Stimulated activated CD8-positive, alpha-beta memory T cell treated with anti-CD3 and anti-CD28 coated beads, Interleukin-4, amount 100 ng/mL, for 1 hour (primary cell): ENCODE measurements at places on chromosomes 7 and 10.

DNA sequence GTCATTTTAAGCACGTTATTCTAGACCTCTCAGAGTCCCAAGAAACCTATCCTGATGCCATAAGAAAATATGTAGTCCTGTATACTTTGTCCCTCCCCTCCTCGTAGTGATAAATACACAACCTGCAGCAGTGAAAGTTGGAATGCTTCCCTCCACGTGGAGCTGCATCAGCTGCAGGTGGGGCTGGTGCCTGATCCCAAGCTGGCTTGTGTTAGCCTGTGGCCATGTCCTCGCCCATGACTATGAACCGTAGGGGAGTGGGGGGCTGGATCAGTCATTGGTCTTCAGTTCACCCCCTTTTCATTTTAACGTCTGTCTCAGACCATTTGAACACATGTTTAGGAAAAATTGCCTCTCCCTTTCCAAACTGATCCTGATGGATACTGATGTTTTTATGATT, 171.4 kb upstream of the HABP2 start:
- DNase-seq, result no peak

DNA sequence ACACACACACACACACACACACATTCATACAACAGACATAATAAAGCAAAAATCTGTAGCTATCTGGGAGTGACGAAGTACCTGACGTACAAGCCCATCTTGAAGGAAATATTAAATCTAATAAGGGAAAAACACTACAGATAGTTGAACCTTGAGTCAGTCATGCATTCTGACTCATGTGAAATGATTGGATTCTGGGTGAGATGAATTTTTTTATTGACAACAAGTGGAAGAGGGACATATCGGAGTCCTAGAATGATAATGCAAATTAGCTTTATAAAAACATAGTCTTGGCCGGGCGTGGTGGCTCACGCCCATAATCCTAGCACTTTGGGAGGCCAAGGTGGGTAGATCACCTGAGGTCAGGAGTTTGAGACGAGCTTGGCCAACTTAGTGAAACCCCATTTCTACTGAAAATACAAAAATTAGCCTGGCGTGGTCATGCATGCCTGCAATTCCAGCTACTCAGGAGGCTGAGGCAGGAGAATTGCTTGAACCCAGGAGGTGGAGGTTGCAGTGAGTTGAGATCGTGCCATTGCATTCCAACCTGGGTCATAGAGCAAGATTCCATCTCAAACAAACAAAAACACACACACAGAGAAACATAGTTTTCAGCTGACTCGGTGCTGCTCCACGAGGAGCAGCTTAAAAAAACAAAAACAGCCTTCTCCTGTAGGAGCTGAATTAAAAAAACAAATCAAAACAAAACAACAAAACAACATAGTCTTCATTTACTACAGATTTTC, 154.4 kb upstream of the MKLN1 start:
- no peak for DNase-seq

DNA sequence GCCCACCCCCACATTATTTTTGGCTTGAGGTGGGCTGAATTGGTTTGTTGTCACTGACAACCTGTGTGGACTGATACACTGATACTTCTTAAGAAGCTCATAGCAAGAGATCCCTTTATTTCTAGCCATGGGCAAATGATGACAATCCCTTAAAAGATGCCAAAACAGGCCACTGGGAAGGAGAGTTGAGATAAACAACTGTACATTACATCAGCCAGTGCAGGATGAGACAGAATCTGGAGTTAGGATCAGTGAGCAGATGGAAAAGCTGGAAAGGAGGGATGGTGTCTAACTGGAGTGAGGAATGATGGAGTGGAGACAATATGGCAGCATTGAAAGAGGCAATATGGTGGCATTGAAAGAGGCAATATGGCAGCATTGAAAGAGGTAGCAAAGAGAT, 195.9 kb upstream of the LYZL2 start:
- DNase-seq, result no peak

DNA sequence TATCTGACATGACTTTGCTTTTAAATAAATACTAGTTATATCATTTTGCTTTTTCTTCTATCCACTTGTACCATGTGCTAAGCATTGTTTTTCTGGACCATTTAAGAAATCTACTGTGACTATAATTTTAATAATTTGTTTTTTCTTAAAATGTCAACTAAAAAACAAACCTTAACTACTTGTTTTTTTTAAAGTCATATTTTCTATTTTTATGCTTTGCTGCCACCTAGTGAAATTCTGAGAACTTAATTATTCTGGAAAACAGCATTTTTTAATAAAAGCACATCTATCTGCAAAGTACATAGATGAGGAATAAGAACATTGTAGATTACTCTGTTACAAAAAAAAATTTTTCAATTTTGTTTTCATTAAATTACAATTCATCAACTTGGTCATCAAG, 47.4 kb downstream of the ORC5 start:
- no peak for DNase-seq

GRCh38 chr10:108901781-108902618, 1021.3 kb downstream of the XPNPEP1 start:
- no peak for DNase-seq

- no peak for DNase-seq
Observed at GRCh38 chr10:116743266-116744064, 1.1 kb upstream of the HSPA12A start.

DNA sequence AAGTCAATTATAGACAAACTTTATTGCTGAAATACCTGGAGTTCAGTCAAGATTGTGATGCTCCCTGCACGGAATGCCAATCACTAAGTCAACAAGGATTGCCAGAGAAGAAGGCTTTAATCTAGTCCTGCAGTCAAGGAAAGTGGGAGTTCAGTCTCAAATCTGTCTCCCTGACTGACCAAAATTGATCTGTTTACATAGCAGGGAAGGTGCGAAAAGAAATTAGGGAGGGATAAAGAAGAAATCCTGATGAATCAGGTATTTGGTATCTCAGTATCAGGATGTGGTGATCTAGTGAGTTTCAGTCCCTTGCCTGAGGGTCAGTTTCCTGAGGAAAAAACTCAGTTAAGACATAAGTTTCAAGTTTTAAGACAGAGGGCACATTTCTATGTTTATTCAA, 2.1 kb upstream of the AKR1D1 start:
- DNase-seq, result no peak

- no peak for DNase-seq
Observed at GRCh38 chr10:117590101-117590875, 47.7 kb downstream of the EMX2 start.

GRCh38 chr10:565146-565545, 124.3 kb downstream of the DIP2C start:
- no peak for DNase-seq

DNA sequence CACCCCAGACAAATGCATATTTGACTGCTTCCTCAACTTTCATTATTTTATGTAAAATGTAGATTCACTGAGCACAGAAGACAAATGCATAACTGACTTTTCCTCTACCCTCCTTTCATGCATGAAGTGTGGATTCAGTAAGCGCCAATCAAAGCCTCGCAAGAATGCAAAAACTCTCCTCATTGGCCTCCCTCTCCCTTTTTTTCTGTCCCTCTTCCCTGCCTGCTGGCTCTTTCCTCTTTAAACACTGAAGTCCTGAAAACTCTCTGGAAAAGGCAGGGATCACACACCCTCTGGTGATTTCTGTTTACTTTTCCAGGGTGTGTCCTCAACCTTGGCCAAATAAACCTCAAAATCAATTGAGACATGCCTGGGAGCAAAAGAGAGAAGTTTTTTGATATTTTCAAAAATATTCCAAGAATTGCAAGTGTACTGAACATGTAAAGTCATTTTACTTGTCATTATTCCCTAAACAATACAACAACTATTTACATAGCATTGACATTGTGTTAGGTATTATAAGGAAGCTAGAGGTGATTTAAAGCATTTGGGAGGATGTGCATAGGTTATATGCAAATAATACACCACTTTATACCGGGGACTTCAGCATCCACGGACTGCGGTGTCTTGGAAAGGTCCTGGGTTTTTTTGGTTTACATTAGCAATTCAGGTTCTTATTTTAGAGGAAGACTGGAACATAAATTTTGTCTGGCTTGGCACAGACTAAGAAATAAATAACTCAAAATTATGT, 71.4 kb downstream of the SEC61G start:
- no peak for DNase-seq

DNA sequence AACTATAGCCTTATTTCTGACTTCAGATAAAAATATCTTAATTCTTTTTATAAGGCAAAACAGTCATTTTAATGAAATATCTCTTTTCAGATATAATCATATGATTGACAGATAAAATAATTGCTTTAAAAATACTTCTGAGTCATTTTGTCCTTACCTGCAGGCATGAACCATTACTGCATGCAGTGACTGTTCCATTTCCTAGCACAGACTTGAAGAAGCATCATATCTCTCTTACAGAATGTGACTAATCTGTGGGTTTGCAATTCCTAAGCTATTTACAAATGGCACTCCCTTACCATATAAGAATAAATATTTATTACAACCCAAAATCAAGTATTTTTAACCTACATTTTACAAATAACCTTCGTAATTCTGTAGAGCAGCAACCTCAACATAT, 120.7 kb downstream of the SRPK2 start:
- DNase-seq, result no peak

GRCh38 chr7:42337225-42337905, 100.4 kb upstream of the GLI3 start:
- DNase-seq, result no peak

- DNase-seq, result no peak
Observed at GRCh38 chr10:62580396-62580795, 206.2 kb downstream of the ZNF365 start.

- DNase-seq, result no peak
Observed at GRCh38 chr7:30144657-30145306, 10.0 kb downstream of the MTURN start.

DNA sequence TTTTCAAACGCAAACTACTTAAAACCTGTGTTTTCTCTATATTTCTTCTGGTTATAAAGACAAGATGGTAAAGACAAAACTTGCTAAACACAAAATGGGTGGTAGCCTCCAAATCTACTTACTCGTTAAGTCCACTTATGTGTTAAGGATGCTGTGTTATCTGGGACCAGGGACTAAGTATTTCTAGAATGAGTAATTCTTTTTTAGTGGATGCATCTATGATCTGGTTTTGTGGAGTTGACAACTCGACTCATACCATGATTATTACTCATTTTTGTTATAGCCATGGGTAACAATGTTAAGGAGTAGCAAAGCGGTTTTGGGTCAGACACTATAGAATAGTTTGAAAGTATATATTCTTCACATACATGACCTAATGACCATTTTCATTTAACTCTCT, 239.5 kb upstream of the FOXP2 start:
- no peak for DNase-seq

GRCh38 chr10:78907551-78908211, 161.1 kb upstream of the ZMIZ1 start:
- DNase-seq, result no peak

DNA sequence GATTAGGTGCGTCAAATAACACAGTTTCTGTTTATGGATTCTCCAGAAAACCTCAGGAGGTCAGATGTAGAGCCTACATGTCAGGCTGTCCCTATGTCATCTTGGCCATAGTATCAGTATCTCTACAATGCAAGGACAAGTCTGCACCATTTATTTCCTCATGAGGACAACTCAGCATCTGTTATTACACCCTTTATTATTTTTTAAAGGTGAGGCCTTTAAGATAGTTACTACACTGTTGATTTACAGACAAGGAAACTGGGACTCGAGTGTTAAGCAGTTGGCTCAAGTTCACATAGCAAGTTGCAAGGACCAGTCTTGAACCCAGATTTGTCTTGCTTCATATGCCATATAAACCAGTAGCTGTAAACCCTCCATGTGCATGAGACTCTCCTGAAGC, 23.2 kb upstream of the PPA1 start:
- no peak for DNase-seq

DNA sequence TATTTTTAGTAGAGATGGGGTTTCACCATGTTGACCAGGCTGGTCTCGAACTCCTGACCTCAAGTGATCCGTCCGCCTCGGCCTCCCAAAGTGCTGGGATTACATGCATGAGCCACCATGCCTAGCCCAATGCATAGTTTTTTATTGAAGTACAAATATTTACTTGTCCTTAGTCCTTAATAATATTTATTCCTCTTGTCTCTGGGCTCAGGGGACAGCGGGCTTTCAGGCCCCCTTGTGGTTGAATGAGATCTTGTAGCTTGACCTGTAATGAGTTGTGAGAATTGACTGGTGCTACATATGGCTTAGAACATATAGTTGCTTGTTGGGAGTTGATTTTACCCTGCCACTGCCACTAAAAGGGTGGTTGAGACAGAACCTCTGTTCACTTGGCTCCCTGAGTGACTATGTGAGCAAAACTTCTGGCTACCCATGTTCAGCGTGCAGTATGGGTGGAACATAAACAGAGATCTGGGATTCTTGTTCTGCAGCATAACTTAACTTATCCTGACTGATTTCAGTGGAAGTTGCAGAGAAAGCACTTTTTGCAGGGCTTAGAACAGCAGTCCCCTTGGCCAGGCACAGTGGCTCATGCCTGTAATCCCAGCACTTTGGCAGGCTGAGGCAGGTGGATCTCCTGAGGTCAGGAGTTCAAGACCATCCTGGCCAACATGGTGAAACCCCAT, 14.9 kb downstream of the CCL26 start:
- no peak for DNase-seq

GRCh38 chr10:120646738-120647456, 189.9 kb downstream of the PLPP4 start:
- DNase-seq, result no peak

- DNase-seq, result no peak
Observed at GRCh38 chr7:139265673-139266072, 34.6 kb downstream of the UBN2 start.

GRCh38 chr10:62394556-62395018, 20.4 kb downstream of the ZNF365 start:
- DNase-seq, result no peak

DNA sequence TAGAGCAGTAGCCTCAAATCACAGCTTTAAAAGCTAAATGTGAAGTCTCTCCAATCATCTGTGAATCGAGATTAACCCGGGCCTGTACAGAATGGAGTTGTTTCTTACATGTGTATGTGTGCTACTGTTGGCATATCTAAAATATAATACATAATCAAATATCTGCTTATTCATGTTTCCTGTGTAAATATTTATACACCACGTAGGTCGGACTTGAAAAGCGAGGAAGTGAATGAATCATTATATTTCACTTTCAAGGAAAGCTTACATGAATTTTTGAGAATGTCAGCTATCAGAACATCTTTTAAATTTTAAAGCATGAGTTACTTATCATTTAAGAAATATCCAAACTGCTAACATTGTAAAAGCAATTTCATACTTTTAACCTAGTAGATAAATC, 233.3 kb downstream of the SLC25A13 start:
- DNase-seq, result no peak

DNA sequence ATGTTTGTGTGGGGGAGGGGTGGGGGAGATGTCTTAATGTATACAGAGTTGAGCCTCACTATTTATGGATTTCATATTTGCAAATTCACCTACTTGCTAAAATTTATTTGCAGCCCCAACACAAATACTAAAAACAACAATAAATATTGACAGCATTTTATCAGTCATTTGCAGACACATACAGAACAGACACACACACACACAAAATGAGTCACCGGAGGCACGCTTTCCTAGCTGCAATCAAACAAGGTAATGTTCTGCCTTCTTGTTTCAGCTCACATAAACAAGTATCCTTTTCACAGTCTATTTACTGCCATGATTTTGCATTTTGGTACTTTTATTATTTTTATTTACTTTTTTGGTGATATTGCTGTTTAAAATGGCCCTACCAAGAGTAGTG, 88.5 kb downstream of the IPMK start:
- no peak for DNase-seq

GRCh38 chr10:79180414-79181221, 111.9 kb downstream of the ZMIZ1 start:
- no peak for DNase-seq

- no peak for DNase-seq
Observed at GRCh38 chr10:13340626-13341376, 7.3 kb downstream of the SEPHS1 start.

GRCh38 chr10:125152450-125153368, 7.7 kb downstream of the CTBP2 start:
- no peak for DNase-seq
